ENCODE measurements at places on chromosomes 2 and 18. TPM values are rescaled to one million over a fixed set of nuclear protein-coding genes. Genes with fewer than 3 reads are reported as not detected.

DNA sequence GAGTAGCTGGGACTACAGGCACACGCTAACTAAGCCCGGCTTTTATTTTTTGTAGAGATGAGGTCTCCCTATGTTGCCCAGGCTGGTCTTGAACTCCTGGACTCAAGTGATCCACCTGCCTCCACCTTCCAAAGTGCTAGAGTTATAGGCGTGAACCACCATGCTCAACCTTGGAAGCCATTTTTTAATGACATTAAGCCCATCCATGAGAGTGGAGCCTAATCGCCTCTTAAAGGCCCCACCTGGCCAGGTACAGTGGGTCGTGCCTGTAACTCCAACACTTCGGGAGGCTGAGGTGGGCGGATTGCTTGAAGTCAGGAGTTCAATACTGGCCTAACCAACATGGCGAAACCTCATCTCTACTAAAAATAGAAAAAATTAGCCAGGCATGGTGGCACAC lies 41.6 kb upstream of the TFCP2L1 start:
- DNase-seq: no peak

Gene STAT4
- 2.3 TPM for total RNA-seq

DNA sequence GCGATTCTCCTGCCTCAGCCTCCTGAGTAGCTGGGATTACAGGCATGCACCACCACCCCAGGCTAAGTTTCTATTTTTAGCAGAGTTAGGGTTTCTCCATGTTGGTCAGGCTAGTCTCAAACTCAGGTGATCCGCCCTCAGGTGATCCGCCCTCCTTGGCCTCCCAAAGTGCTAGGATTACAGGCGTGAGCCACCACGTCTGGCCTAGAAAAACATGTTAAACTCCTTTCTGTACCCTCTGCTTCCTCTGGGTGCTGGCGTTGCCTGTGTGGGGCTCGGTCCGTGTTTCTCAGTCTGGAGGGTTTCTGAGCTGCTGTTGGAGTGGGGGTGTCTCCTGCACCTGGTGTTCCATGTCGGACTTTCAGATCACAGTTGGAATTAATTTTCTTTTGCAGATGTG lies 17.9 kb downstream of the LDLRAD4 start:
- no peak for DNase-seq

- DNase-seq: no peak
These were observed 61.4 kb downstream of the TXNL1 start for GRCh38 chr18:56576826-56577573.

Gene SLC66A3
- 10.7 TPM for total RNA-seq

Gene NDC80
- 3.2 TPM for total RNA-seq

All from left colon (tissue), 2 donors.